ENCODE measurements at places on chromosomes 11 and 22.

- DNase-seq = no peak
These were observed 13.3 kb downstream of the PRR33 start for GRCh38 chr11:1878137-1879031.

DNA sequence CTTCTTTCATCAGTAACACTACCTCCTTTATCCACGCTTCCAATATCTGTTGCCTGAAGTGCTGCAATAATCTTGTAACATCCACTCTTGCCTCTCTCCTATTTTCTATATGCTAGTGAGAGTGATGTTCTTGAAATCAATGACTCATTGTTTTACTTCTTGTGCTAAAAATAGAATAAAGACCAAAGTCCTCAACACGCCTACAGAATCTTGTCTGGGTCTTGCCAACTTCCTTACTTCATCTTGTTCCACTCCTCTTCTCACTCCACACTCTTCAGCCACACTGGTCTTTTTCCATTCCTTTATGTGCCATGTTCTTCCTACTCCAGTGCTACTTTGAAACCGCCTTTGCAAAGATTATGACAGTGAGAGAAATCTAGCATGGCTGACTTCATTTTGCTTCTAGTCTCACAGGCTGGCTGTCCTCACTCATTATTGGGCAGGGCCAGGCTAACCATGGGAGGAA, 136.4 kb downstream of the CCDC81 start:
- no peak for DNase-seq

- DNase-seq = no peak
These were observed 100.0 kb upstream of the ARHGAP20 start for GRCh38 chr11:110812086-110812733.

DNA sequence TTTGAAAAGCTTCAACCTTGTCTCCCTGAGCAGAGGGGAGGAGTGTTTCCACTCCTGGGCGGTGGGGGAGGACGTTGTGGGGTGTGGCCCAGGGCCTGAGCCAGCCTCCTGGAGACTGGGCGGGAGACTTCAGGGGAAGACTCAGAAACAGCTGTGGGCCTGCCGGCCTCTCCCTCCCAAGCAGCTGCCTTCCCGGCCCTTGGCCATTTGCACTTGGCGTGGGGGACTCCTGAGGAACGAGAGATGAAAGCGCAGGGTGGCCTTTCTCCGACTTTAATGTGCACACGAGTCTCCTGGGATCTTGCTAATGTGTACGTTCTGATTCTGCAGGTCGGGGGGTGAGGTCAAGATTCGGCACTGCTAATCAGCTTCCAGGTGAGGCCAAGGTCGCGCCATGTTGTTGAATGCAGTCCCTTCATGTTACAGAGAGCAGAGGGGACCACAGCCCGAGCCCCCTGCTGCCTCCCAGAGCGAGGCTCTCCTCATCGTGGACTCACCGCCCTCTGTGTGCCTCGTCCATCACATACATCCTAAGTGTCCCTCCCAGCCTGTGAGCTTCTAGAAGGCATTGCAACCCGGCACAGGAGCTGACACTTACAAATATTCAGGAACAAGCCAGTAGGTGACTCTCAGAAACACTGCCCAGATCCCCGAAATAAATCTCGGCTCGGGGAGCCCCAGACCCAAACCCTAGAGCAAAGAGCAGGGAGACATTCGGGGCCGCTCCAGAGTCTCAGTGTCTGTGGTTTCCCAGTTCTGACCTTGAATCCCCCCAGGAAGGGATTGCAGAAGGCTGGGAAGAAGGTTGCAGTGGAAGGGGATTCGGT, 7.7 kb downstream of the LIF start:
- no peak for DNase-seq

- no peak for DNase-seq
These were observed 22.1 kb upstream of the LMO2 start for GRCh38 chr11:33913991-33914390.
